ENCODE measurements at places on chromosomes 4 and X.

GRCh38 chr4:78210694-78211410, 153.7 kb downstream of the FRAS1 start:
- no peak for DNase-seq

GRCh38 chr4:136985683-136986082, 546.6 kb downstream of the PCDH18 start:
- no peak for DNase-seq

GRCh38 chr4:128268970-128269369, 18.6 kb downstream of the PGRMC2 start:
- DNase-seq: no peak

GRCh38 chr4:88953400-88953799, 103.6 kb downstream of the FAM13A start:
- DNase-seq: no peak

DNA sequence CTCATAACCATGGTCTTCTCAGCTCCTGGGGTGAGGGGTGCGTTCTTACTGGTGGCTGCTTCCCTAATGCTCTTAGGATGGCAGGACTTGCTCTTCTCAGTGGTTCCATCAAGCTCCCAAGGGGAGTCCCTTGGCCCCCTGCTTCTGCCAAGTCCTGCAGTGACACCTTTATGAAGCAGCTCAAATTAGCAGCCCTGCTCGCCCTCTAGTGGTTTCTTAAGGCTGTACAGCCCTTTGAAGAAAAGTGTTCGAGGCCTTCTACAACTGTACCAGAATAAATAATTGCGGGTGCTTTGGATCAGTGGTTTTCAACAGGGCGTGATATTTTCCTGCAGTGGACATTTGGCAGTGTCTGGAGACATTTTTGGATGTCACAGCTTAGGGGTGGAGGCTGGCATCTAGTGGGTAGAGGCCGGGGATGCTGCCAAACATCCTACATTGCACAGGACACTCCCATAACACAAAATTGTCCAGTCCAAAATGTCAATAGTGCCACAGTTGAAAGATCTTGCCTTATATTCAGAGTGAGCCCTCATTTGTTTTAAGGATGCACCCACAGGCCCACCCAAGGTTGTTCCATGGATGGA, 204.7 kb upstream of the S100G start:
- DNase-seq: peak; percentile 8

- no peak for DNase-seq
Observed at GRCh38 chr4:73718375-73719373, 21.7 kb upstream of the CXCL8 start.

DNA sequence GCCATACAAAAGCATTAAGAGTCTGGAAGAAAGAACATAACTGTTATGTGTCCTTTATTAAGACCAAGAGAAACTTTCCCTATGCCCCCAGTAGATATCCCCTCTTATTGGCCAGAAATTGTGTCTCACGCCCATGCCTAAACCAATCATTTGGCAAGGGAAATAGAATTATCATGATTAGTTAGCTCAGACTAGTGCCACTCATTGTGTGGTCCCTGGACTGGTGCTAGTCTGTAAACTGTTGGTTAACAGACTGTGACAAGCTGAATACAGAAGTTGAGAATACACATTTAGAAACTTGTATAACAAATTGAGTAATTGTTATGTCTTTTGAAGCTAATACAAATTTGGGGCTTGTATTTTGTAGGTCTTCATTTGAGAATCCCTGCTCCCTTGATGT, 8.1 kb upstream of the HUWE1 start:
- no peak for DNase-seq

GRCh38 chr4:69134471-69134870, 38.2 kb downstream of the UGT2B7 start:
- no peak for DNase-seq

- no peak for DNase-seq
Observed at GRCh38 chrX:2691543-2692220, 587 bp downstream of the CD99 start.

GRCh38 chr4:34492414-34492813, 1751.9 kb downstream of the ARAP2 start:
- DNase-seq: no peak

GRCh38 chrX:16212024-16212423, 44.7 kb downstream of the MAGEB17 start:
- DNase-seq: no peak
